T1000 (cell line): ENCODE measurements at places on chromosomes 3 and 15.

DNA sequence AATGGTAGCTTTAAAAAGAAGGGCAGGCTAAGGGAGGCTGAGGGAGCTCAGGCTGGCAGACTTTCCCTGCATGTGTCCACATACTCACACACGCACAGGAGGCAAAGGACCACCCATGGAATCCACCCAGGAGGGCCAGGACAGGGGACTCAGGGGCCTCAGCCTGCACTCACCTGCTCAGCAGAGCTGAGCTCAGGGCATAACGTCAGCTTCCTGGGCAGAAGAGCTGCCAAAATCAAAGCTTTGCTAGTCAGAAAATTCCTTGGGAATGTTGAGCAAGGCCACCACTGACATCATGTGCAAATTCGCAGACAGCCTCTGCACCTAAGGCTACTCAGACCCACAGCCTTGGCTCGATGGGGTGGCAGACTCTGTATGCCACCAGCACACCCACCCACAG, 16.4 kb upstream of the ALAS1 start:
- no peak for DNase-seq

DNA sequence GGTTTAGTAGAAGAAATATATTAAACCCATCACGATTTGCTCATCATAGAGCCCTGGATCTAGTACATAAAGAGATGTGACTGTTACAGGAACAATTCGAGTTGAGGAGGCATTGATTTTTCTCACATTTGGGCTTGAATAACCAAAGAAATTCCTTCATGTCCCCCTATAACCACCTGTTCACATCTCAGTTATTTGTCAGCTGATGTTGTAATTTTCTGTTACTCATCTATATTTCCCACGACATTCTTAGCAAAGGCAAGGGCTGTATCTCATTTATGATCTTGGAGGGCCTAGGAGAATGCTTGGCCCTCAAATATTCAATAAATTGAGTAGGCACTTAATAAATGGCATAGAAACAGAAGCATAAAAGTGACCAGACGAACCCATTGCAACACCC, 36.4 kb upstream of the GYG1 start:
- no peak for DNase-seq

DNA sequence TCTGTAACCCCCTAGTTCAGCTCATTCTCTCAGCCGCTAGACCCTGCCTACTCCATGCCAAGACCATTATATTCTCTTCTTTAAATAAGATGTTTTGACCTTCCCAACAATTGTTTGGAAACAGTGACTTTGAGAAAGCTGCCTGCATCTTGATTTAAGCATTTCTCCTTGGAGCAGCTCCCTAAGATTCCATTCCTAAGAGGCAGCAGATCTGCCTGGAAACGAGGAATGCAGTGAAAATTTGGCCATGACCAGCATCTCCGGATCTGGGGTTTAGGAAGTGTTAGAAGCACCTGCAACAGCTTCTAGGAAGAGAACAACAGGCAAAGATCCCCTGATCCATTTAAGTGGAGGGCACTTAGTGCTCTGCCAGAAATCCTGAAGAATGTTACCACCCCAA, 235.7 kb downstream of the NTRK3 start:
- no peak for DNase-seq

DNA sequence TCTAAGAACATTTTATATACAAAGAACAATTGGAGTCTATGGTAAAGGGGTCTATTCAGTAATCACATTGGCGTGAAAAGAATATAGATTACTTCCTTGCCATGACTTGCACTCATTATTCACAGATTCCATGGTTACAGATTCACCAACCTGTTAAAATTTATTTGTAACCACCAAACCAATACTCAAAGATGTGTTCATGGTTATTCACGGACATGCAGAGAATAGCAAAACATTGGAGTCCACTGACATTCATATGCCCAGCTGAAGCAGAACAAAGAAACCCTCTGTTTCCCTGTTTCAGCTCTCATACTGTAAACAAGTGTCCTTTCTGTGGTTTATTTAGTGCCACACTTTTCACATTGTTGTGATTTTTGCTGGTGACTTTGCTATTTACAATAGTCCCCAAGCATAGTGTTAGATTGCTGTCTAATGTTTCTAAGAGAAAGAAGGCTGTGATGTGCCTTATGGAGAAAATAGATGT, 185.8 kb upstream of the TTC14 start:
- DNase-seq, result no peak

DNA sequence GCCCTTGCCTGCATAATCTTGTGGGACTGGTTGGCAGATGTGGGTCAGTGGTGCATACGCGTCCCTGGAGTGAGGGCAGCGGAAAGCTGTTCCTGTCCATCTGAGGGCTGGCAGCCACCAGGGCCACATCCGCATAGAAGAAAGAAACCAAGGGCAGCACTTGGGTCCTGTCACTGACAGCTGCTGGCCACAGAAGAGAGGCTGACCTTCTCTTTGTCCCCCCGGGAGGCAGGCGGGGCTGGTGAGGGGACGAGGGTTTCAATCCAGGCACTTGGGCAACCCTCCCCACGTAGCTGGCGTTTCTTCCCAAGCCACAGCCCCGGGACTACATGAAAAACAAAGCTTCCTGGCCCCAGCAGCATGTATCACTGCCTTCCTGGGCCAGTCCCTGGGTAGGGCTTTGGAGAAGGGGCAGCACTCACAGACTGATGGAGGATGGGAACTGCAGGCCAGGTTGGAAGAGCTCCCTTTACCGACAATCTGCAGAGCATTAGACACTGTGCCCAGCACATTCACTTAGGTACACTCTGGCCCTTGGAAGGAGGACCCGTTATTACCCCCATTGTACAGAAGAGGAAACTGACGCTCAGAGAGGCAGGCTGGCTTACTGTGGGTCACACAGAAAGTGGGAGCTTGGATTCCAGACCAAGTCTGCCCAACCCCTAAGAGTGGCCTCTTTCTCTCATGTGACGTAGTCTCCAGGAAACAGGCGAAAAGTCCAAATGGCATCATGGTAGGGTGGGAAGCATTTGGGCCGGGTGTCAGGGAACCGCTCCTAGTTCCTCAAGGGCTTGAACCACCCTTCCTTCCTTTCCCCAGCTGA, 78.8 kb upstream of the SLC6A6 start:
- no peak for DNase-seq

- DNase-seq, result no peak
Observed at GRCh38 chr15:63872759-63873510, 39.2 kb upstream of the HERC1 start.

DNA sequence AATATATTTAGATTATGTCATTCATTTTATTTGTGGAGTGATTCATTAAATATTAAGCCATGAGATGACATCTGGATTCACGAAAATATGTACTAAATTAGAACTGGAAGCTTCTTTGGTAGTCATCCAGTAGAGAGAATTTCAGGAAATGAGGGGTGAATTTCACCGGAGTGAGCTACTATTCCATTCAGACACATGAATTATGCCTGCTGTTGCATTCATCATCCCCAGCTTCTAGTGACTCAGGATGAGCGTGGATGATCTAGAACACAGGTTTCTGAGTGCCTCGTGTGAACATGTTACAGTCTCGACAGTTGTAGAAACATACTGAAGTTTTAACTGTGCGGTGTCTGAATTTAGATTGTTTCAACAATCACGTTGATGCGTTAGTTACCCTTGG, 42.9 kb upstream of the GABRG3 start:
- DNase-seq, result no peak

DNA sequence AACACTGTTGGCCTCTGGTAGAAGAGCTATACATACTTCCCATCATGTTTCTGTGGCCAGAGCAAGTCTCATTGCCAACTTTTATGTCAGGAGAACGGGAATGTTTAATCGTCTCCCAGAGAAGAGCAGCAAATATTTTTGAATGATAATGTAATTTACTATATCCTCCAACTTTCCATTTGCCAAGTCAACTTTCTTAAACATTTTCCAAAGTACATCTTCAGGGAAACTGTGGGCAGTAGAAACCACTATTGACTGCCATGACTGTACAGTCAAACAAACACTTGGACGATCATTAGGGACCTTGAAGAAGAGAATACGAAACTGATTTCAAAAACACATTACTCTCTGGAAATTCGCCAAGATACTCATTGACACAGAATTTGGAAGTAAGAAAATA, 201.5 kb downstream of the GABRB3 start:
- DNase-seq, result no peak

DNA sequence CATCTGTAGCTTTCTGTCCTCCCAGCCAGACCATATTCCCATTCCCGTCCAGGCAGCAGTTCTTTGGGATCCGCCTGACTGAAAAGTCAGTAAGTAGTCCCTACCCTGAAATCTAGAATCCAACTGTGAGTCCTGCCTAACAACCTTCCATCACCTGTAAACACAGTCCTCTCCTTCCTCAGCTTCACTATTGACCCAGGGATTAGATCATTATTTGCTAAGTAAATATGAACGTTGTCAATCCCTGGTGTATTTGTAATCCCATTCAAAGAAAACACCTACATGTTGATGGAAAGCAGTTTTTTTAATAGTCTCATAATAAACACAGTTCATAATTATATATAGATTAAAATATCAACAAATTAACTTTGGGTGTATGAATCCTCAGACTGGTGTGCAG, 732 bp downstream of the SAXO2 start:
- no peak for DNase-seq

- DNase-seq, result peak; percentile 19
Observed at GRCh38 chr15:69468241-69469121, 15.9 kb downstream of the RPLP1 start.

GRCh38 chr3:27859821-27860220, 137.7 kb upstream of the EOMES start:
- DNase-seq, result no peak

DNA sequence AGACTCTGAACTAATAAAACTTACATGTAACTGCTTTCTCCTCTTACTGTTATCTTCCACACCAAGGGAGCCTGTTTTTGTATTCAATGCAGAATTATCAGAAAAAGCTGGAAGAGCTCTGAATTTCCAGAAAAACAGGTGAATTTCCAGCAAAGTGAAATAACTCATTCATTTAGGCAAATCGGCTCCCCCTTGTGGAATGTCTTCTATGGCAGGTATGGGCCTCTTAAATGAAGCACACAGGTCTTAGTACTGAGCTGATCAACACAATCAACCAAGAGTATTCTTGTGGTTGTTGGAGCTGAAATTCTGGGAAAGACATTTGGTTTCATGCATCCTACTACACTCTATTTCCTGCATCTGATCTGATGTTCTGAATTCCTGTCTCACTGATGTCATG, 31.0 kb upstream of the PTPRG start:
- DNase-seq, result no peak

DNA sequence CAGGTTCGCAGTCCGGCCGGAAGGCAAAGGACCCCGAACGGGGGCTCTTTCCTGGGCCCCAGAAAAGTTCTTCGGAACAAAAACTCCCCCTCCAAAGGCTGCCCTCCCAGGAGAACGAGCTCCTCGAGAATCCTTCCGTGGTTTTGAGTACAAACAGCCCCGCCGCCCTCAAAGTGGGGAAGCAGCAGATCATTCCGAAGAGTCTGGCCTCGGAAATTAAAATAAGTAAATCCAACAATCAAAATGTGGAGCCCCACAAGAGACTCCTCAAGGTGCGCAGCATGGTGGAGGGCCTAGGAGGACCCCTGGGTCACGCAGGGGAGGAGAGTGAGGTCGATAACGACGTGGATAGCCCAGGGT, 1.3 kb downstream of the ARHGEF26 start:
- DNase-seq, result no peak

DNA sequence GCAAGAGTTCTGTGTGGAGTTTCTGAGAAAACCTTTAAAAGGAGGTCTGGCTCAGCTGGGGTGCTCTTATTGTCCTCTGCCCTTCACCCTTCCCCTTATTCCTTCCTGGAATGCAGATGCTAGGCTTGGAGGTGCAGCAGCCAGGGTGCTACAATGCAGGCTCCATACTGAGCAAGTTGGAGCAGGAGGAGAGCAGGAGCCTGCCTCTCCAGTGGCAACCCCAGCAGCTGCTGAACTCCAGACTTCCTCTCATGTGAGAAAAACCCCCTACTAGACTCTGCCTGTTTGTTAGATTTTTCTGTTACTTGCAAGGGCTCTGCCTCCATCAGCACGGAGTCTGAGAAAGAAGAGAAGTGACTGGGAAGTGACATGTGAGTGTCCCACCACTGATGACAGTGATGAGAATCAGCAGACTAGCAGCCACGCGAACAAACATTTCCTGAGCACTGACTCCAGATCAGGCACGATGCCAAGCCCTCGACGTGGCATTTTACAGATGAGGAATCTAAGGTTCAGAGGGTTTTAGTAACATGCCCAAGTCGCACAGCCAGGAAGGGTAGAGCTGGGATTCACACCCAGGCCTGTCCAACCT, 16.1 kb upstream of the RARRES1 start:
- DNase-seq, result no peak

- no peak for DNase-seq
Observed at GRCh38 chr3:172065967-172066762, 26.8 kb downstream of the FNDC3B start.

- no peak for DNase-seq
Observed at GRCh38 chr3:45915518-45916231, 27.6 kb upstream of the CXCR6 start.
